CD4-positive, alpha-beta T cell treated with Interleukin-1 beta for 1 hour (primary cell): ENCODE measurements at places on chromosomes 5 and 9.

GRCh38 chr9:34869390-34869789 is 88.7 kb upstream of the PHF24 start:
- no peak for DNase-seq

- DNase-seq, result no peak
Observed at GRCh38 chr5:109516390-109516789, 106.6 kb upstream of the PJA2 start.

DNA sequence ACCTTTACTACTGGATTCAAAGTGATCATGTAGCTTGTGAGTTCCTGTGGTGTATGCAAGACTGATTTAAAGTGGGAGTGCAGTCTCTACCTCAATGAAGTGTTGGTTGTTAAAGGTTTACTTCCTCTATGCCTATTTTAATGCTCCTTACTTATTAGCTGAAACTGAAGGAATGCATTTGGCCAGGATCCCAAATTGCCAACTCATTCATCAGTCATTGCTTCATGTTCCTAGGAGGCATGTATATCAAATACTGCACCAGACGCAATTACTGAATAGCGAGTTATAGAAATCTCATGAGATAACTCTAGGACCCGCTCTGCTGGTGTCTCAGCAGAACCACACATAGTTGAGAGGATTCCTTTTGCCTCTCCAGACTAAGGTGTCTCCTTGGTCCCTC is 143.0 kb upstream of the RPS23 start:
- DNase-seq, result no peak

- DNase-seq, result no peak
Observed at GRCh38 chr9:126947529-126947928, 32.9 kb downstream of the RALGPS1 start.

GRCh38 chr9:92534204-92534603 is 1.6 kb downstream of the ECM2 start:
- no peak for DNase-seq

DNA sequence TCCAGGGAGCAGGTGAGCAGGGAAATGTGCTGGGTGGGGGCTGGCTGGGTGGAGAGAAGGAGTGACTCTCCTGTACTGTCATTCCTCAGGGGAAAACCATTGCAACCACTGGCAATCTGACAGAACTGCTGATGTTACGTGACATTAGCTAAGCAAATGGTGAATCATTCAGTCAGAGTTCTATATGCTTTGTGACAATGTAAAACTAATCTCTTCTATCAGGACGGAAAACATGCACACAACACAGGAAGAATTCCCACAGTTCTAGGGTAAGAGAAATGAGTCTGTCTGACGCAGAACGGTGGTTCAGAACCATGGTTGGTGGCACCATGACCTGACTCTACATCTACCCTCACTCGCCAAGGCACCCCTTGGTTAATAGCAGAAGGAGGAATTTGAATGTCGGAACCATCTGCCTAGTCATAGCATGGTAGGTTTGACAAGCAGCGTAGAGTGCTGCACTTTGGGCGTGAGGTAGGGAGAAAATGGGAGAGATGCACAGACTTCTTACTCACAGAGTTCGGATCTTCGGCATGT is 243.6 kb upstream of the PANK3 start:
- no peak for DNase-seq

DNA sequence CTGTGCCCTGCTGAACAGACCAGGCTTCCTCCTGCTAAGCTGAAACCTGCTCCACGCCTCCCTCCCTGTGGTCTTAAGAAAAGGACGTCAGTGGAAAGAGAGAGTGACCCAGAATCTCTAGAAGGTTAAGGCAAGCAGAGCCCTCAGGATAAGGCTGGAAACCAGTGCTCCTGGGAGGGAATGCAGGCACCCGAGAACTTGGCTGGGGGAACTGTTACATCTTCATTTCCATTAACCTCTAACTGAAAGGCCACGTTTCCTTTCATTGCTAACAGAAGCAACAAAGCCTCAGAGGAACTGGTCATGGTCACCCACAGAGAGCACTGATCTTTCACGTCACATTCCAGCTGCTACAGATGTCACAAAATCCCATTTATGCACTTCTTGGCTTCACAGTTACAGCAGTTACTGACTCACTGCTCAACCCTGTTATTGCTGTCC is 26.1 kb upstream of the AKNA start:
- DNase-seq, result no peak

DNA sequence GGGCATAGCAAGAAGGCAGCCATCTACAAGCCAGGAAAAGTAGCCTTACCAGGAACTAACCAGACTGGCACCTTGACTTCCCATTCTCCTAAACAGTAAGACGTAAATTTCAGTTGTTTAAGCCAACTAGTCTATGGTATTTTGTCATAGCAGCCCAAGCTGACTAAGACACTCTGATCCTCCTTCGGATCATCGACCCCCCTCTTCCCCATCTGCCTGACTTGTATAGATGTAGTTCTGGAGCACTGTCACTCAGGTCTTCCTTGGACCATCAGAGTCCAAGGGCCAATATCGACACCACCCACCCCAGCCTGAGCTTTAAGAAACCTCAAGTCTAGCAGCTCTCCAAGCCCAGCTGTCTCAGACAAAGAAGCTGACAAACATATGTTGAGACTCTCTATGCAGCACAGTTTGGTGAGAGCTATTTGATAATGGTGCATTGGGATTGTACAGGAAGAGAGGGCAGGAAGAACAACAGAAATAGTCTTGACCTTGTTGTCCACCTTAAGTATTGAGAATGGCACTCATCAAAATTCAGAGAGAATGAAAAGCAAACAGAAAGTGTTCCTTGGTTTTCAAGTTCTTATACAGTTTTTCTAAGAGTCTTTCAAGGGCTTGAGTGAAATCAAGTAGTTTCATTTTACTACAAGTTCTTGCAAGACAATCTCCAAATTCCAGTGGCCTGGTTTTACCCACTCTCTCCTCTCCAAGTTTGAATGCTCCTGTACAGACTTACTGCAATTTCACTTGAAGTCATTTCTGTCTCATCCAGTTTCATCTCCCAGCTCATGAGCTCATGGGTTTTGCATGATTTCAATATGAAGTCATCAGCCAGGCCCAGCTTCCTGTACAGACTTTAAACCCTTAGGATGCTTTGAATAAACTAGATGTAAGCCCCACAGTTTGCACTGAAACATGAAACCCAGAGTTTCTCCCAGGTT is 122.3 kb upstream of the RAI14 start:
- no peak for DNase-seq

GRCh38 chr5:115467628-115468027 is 76.9 kb downstream of the FEM1C start:
- no peak for DNase-seq

GRCh38 chr9:130276121-130276520 is 10.6 kb downstream of the HMCN2 start:
- no peak for DNase-seq

DNA sequence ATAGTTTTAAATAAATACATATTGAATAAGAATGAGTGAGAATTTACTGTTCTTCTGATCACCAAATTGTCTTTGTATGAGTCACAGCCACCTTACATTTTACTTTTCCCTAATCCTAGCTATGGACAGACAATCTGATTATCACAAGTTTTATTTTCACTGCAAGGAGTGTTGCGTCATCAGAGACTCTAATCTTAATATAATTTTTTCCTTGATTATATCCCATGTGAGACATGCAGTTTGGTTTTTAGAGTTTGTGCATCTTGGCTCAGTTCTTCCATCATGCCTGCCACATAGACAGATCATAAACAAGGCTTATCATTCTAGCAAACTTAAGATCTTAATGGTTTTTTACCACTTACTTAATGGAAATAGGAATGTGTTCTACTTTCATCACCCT is 478.5 kb upstream of the CDH18 start:
- DNase-seq, result no peak

DNA sequence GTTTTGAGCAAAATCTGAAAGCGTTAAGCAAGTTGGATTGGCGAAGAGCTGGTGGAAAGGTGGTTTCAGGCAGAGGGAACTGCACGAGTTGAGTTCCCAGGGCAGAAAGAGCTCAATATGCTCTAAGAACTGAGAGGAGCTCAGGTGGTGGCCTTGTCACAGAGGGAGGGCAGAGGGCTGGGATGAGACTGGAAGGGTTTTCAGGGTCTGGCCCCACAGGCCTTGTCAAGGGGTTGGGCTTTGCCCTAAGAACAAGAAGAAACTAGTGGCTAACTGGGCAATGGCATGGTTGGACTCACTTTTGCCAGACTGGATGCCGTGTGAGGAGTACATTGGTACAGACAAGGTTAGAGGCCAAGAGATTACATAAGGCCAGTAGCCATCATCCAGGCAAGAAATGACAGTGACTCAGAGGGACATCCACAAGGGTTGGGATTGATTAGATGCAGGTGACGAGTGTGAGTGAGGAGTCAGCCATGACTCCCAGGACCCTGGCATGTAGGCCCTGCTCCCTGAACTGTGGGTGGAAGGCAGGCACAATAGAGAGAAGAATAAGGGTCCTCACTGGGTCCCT is 75.1 kb upstream of the SMIM23 start:
- DNase-seq, result no peak

- no peak for DNase-seq
Observed at GRCh38 chr9:29830821-29831220, 2257.5 kb upstream of the C9orf72 start.

- DNase-seq, result no peak
Observed at GRCh38 chr9:80586786-80587330, 1015.1 kb downstream of the TLE4 start.

GRCh38 chr9:708551-709432 is 132.7 kb upstream of the DMRT1 start:
- DNase-seq, result no peak

GRCh38 chr9:95778957-95779356 is 96.5 kb upstream of the ERCC6L2 start:
- no peak for DNase-seq

DNA sequence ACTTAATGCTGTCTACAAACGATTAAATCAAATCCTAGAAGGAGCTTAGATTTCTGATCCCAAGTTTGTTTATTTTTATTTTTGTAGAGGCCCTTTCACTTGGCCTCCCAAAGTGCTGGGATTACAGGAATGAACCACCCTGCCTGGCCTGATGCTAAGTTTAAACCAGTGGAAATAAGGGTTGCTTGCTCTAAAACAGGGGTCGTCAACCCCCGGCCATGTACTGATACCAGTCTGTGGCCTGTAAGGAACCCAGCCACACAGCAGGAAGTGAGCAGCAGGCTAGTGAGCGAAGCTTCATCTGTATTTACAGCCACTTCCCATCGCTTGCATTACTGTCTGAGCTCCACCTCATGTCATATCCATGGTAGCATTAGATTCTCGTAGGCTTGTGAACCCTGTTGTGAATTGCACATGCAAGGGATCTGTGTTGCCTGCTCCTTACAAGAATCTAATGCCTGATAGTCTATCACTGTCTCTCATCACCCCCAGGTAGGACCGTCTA is 11.4 kb downstream of the TTC1 start:
- DNase-seq, result no peak

DNA sequence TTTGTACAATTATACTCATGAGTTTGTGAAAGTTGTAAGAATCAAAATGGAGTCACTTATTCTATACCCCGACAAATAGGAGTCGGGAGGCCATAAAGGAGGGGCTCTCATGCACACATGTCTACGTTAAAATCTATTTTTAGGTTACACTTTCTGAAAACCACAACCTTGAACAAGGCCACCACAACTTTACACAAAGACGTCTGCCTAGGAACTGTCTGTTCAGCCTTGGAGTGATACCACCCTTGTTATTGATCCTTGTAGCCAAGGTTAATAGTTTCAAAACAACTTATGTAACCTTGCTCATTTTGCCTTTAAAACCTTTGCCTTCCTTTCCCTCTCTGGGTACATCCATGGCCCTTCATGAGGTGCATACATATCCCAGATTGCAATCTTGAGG is 4.1 kb upstream of the NDFIP1 start:
- DNase-seq, result peak; percentile 73

DNA sequence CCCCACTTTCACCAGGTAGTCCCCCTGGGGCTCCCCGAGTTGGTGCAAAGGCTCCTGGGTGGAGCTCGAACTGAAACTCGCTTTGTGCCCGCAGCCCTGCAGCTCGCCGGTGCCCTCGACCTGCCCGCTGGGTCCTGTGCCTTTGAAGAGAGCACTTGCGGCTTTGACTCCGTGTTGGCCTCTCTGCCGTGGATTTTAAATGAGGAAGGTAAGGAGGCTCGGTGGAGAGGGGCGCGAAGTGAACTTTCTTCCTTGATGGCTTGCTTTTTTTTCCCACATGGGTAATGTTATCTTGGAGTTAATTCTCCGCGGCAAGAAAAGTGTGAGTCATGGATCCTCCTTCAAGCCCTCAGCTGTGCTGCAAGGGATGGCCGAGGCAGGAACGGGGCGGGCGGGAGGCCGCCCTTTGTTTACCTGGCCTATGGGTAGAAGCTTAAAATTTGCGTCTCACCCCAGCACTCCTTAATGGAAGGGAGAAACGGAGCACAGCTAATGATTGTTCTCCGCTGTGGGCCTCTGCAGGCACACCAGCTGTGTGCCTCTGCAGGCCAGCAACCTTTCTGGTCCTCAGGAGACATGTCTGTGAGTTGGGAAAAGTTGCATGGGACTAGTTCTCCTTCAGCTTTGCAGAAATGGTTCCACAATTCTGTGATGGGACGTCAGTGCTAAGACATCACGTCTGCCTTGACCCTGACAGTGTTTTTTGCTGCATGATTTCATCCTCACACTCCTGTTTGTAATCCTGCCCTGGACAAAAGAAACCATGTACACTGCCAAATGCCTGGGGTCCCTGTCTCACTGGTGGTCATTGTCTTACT is 1.1 kb downstream of the MAMDC2 start:
- no peak for DNase-seq

- DNase-seq, result no peak
Observed at GRCh38 chr5:139964994-139965565, 78.0 kb downstream of the NRG2 start.

DNA sequence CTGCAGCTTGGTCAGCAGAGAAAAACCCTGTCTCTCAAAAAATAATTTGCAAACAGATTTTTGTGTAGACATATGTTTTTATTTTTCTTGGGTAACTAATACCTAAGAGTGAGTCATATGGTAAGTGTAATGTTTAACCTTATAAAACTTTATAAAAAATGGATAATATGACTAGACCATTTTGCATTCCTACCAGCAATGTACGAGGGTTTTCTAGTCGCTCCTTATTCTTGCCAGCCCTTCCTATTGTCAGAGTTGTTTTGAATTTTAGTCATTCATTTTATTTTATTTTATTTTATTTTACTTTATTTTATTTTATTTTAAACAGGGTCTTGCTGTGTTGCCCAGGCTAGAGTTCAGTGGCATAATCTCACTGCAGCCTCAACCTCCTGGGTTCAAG is 37.8 kb downstream of the RABGAP1 start:
- no peak for DNase-seq
